ENCODE measurements at places on chromosomes 4 and X.

- DNase-seq: no peak
Observed at GRCh38 chr4:98908182-98908581, 20.8 kb downstream of the EIF4E start.

- no peak for DNase-seq
Observed at GRCh38 chr4:185318679-185319078, 77.0 kb downstream of the LRP2BP start.

- DNase-seq: no peak
Observed at GRCh38 chrX:131704136-131704695, 160.3 kb downstream of the OR13H1 start.

- DNase-seq: no peak
Observed at GRCh38 chrX:96752781-96753180, 68.1 kb downstream of the DIAPH2 start.

DNA sequence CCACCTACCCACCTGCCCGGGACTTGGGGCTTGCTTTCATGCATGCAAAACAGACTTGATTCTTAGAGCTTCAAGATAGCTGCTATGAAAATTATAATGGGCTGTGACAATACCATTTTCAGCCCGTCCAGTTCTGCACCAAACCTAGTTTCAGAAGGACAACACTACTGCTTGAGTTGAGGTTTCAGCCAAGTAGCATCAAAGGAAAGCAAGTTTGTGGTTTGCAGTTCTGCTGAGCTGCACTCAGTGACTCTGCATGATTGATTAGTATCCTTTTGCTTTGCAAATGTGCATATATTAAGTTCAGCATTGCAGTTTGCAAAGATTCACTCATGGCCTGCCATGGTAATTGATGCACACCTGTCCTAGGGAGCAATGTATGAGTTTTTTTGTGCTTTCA is 442.7 kb downstream of the RPA4 start:
- DNase-seq: no peak

DNA sequence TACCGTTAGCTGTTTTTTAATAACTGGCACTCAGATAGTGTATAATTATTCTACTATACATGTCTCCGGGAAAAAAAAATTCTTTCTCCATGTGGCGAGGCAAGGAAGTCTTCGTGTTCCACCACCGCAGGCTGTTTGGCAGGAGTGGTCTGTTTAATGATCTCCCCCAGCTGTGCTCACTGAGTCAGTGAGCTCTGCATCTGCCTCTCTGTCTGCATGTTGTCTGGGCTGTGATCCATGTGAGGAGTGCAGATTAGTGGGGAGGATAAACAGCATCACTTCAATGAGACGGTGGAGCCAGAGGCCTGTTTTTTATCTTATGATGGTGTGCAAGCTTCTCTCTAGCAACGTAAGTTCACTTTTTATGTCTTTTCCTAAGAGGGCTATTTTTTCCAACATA is 69.8 kb downstream of the RPS3A start:
- no peak for DNase-seq

GRCh38 chr4:100938698-100939097 is 408.6 kb downstream of the PPP3CA start:
- no peak for DNase-seq

GRCh38 chr4:6876440-6876839 is 33.2 kb upstream of the TBC1D14 start:
- DNase-seq: no peak

GRCh38 chr4:186192066-186192612 is 772 bp downstream of the CYP4V2 start:
- peak; percentile 15 for DNase-seq

DNA sequence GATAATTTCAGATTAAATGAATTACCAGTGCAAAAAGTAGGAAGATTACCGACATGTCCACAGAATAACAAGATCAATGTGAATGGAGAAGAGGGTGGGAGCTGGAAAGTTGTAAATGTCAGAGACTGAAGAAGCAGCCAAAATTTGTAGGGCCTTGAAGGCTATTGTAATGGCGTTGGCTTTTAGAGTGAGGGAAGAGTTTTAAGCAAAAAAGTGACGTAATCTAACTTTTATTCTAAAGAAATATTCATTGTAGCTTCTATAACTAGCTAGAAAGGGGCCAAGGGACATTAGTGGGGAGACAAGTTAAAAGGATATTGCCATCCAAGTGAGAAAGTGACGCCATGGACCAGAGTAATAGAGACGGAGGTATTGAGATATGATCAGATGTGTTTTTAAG is 63.3 kb upstream of the PCDH7 start:
- no peak for DNase-seq

GRCh38 chr4:10974371-10974770 is 289.8 kb upstream of the CLNK start:
- DNase-seq: no peak

DNA sequence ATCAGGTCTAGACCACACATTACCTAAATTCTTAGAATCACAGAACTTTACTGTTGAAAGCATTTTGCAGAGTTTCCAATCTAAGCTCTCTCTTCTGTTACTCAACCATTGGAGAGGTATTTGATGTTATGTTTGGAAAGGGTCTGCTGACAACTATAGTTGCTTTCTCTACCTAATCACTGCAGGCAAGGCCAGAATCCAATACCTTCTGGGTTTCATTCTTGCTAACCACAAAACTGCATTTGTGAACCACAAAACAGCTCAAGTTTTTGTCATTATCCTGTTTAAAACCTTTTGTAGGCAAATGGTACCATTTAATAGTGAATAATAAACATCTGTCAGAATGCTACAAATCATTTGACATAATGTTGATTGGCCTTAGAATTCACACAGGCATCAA is 380.1 kb downstream of the GASK1B start:
- no peak for DNase-seq

DNA sequence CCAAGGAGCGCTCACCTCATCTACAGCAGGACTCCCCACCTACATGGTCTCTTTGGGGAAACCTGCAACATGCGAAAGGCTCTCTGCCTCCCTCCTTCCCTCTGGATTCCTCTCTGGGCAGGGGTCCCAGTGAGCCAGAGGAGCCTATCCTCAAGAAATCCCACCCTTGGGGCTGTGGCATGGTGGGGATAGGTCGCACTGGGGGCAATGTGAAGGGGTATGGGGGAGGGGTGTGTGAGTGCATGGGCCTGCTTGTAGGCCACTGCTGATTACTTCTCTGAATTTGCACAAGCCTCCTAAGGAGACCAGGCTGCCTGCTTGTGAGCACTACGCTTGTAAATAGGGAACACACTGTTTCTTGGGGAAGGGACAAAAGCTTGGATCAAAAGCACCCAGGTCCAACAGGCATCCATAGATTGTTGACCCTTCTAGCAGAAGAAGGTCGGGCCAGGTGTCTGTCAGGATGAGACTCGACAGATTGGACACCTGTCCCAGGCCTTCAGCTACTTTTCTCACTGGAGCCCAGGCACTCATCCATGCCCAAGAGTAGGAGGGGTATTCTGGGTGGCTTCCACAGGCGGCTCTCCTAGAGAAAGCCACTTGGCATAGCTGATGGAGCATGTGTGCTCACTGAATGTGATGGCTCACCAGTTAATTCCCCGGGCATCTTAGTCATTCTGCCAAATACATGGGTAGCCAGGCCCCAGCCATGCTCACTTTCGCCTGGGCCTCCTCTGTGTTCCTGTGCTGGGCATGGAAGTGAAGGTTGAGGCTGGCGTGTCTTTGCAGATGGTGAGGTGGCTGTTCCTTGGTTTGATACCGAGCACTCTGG is 75.0 kb downstream of the NBDY start:
- no peak for DNase-seq

DNA sequence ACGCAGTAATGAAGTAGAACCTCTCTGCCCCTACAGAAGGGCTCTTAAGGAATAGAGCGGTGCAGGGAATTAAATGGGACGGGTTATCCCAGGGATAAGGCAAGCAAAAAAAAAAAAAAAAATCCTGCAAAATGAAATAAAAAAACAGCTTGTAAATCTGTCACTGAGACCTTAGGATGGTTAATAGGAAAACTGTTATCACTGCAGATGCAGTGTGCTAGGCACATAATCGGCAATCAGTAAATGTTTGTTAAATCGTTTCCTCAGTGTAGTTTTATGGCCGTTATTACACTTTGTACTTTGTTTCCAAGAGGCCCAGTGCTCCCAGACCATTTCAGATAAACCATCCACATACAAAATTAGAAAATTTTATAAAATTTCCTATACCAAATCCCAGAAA is 1.0 kb downstream of the HNRNPH2 start:
- DNase-seq: no peak
